Dermis blood vessel endothelial cell (primary cell): ENCODE measurements at places on chromosomes 12 and 14.

- peak; percentile 56 for DNase-seq
Observed at GRCh38 chr12:78181544-78182162, 351.0 kb downstream of the NAV3 start.

DNA sequence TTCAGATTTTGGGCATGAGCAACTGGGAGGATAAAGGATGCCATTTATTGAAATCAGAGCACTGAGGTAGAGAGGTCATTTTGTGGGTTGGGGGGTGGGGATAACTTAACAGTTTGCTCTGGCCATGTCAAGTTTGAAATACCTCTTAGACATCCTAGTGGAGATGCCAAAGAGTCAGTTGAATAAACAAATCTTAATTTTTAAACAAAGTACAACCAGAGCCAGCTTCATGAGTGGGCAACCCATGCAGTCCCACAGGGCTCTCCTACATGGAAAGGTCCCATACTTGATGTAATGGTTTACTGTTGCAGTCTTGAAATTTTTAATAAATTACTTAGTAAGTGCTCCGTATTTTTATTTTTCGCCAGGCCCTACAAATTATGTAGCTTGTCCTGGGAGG is 81.2 kb downstream of the ANO4 start:
- DNase-seq: no peak

DNA sequence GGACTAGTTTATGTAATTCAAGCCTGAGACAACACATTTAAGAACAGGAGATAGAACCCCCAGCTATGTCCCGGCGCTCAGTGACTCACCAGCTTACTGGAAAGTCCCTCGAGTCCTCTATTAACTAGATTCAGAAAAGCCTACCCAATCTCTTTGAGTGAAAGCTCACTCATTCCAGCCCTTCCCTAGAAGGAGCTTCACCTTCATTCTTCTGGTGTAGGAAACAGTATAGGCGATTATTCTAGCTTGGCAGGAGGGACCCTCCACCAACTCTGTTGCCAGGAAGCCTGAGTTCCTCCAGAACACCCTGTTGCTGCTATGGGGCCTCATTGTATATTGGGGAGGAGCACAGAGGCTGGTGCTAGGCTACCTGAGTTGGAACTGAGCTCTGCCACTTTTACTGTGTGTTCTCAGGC is 57.2 kb upstream of the AEBP2 start:
- DNase-seq: peak; percentile 74

DNA sequence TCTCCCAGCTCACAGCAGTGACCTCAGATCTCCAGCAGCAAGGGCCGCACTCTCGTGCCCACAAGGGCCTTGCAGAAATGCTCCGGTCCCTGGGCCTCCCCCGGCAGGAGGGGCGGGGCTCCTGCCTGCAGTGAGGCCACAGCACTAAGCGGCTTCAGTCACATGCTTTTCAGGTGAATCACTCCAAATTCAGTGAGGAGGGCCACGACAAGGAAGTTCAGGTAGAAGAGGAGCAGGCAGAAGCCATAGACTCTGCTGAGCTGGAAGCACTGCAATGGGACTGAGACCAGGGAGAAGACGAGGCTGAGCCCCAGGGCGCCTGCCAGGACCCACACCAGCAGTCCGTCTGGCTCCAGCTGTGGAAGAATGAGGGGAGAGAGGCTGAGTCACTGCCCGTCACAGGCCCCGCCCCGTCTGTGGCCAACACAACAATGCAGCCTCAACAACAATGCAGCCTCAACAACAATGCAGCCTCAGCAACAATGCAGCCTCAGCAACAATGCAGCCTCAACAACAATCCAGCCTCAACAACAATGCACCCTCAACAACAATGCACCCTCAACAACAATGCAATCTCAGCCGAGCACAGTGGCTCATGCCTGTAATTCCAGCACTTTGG is 35.2 kb downstream of the SLC8B1 start:
- peak; percentile 81 for DNase-seq

- DNase-seq: no peak
Observed at GRCh38 chr14:86462193-86462753, 932.3 kb downstream of the FLRT2 start.

GRCh38 chr14:88931321-88932110 is 107.1 kb downstream of the TTC8 start:
- DNase-seq: no peak

- DNase-seq: peak; percentile 84
Observed at GRCh38 chr12:116599285-116600136, 40.3 kb downstream of the MAP1LC3B2 start.
